ENCODE measurements at places on chromosomes 6 and 20.

DNA sequence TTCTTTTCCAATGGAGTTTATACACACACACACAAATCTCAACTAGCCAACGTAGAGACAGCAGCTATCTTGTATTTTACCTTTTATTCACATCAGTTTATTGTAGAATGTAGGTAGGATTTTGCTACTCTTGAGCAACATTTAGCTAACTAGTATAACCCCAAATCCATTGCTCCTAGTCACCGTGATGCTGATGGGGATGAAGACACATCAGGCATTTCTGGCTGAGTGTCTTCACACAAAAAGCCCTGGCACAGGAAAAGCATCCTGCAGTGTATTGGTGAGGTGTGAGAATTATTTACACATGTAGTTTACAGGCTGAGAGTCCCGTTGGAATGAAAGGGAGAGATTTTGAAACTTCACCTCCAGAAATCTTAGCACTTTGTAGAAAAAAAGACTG, 65.9 kb upstream of the FBXL4 start:
- DNase-seq = no peak

GRCh38 chr6:20632696-20633095, 98.4 kb downstream of the CDKAL1 start:
- no peak for DNase-seq

DNA sequence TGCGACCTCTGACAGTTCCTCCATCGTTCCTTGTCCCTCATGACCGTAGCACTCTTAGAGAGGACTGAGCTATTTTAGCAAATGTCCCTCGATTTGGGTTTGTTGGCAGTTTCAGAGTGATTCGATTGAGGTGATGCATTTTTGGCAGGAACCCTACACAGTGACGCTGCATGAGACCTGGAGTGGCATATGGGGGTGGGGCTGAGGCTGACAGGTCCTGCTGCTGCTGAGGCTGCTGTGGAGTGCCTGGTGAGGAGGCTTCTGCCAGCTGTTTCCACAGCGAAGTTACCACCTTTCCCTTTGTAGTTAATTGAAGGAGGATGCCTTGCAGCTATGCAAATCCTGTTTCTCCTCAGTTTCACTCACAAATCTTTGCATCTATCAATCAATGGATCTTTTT, 19.8 kb downstream of the PXDC1 start:
- no peak for DNase-seq

DNA sequence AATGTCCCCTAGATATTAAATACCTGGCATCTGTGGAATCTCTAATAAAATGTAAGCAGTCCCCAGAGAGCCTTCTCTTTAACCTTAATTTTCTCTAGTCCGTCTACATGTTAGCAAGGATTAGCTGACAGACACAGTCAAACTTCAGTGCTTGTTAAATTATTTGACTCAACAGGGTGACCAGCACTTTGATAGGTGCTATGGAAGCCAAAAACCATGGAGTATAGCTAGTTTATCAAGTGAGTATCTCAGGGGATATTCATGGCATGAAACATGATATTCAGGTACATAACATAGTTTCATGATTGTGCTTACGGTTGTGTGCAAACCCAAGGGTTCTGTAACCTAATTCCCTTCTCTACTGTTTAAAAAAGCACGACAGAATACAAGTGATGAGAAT, 3.9 kb downstream of the RHAG start:
- no peak for DNase-seq

GRCh38 chr6:27176096-27176495, 71.4 kb upstream of the PRSS16 start:
- peak; percentile 19 for DNase-seq

- no peak for DNase-seq
Measured at GRCh38 chr6:11149551-11149950, 38.0 kb upstream of the ERVFRD-1 start.

Data from Daoy (cell line).